ENCODE measurements at places on chromosomes 12 and 14. TPM values are rescaled to one million over a fixed set of nuclear protein-coding genes. Genes with fewer than 3 reads are reported as not detected.
A peak's percentile ranks its signal among the peaks of the same experiment; 100 is the strongest.

GRCh38 chr12:7834701-7835100 is 38.0 kb downstream of the SLC2A14 start:
- DNase-seq: no peak

GRCh38 chr12:24997970-24998582 is 49.2 kb upstream of the BCAT1 start:
- DNase-seq: no peak

- no peak for DNase-seq
These were observed 32.8 kb downstream of the GTF2A1 start for GRCh38 chr14:81187832-81188522.

DNA sequence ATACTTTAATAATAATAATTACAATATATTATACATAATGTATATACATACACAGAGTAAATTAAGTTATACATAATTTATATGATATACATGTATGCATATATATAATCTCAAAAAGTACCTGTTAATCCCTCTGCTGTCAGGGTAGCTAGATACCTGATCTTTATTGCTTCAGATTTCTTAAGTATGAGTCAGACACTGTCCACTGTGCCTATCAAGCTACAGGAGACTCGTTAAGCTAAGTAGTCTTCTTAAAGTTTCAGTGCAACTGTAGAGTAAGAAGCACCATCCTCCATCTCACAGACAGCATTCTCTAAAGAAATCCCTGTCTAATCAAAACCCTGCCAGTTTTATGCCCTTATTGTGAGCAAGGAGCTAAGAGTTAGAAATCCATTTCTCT is 428.7 kb downstream of the RERGL start:
- DNase-seq: no peak

Gene KIF26A
- 10.2 TPM for total RNA-seq

DNA sequence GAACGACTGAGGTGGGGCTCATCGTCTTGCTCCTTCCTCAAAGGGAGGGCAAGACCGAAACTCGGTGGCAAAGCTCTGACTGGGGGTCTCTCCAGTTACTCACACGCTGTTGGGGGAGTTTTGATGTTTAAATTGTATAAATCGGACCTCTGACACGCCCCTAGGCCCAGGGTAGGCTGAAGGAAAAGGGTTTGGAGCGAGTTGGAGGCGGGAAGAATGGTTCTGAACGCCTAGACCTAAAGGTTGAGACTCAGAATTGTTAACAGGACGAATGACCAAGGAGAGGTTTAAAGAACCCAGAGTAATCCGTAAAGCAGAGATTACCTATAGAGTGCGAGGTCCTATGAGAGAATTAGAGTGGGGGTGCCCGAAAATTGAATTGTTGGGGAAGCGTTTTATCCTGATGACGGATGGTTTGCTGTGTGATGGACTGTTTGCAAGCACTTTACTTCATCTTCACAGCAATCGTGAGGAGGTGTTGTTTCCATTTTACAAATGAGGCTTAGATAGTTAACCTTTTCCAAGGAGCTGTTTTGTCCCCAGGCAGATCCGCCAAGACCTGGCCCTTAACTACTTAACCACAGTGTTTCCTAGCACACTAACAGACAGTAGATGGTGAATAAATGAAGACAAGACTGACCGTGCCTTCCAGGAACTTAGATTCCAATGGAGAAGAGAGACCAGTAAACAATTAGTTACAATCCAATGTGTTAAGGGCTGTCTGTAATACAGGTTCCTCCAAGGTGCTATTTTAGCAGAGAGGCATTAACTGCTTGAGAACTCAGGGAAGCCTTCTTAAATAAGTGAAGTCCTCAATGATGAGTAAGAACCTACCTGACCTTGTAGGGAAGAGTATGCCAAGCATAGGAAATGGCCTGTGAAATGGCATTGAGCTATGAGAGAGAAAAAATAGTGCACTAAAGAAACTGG is 929 bp upstream of the UBE2N start:
- DNase-seq: no peak

DNA sequence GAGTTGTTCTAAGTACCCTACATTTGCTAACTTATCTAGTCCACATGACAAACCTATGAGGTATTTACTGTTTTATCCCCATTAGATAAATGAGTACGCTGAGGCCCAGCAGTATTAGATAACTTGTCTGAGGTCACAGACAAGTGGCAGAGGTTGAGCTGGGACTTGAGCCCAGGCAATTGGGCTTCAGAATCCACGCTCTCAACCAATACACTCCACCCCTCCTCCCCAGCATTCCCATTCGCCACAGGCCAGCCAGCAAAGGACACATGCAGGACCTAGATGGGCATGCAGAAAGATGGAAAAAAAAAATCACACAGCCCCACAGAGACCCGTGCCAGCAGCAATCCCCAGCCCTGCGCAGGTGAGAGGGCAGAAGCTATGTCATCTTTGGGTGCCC is 12.4 kb downstream of the HDAC7 start:
- DNase-seq: no peak

DNA sequence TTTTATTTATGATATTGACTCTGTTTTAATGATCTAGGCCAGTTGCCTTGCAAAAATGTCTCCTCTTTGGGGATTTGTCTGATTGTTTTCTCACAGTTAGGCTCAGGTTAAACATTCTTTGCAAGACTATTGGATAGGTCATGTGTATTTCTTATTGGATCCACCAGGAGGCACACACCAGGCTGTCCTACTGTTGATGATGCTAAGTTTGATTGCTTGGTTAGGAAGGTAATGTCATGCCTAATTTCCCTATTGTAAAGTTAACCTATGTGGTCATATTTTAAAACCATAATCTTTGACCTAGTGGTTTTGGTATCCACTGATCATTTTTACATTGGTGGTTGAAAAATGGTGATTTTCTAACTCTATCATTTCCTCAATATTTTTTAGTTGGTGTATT is 137.1 kb downstream of the BRMS1L start:
- peak; percentile 15 for DNase-seq

Gene CD163
- total RNA-seq: 1.4 TPM

Gene IL26
- not detected for total RNA-seq

DNA sequence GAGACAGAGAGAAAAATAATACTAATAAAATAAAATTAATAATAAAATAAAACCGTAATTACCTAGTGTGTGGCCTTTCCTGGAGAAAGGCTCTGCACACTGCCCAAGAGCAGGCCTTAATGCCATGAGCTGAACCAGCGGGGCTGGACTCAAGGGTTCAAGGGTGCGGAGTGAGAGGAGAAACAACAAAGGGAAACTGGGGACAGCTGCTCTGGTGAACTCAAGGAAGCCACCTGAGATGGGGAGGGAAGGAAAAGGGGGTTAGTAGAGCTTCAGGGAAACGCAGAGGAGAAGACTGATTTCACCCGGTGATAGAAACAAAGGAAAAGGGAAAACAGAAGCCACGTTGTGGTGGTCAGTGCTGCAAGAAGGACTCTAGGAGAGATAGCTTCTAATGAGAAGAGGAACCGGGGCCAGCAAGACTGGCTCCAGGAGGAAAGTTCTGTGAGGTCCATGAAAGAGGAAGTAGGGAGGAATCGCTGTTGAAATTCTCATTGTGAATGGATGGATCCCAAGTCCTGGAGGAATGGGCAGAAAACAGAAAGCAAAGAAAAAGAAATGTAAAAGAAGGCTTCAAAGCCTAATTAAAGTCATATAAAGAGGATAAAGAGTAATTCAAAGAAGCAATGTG is 48.3 kb upstream of the BCL2L14 start:
- no peak for DNase-seq

DNA sequence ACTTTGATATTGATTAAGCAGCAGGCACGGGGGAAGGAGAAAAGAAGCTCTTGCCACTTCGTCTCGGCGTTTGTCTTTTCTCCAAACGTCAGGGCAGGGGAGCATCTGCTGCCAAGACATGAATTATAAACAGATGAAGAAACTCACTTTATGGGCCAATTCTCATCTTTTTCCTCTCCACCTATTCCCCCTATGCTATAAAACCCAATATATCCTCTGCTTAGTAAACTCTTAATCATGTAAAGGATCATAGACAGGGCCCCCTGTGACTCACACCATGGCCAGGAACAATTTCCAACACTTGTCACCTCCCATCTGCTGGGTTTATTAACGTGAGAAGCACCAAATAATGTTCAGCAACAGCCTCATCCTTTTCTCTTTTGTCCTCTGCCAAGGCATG is 1092.1 kb upstream of the TMEM132C start:
- no peak for DNase-seq

DNA sequence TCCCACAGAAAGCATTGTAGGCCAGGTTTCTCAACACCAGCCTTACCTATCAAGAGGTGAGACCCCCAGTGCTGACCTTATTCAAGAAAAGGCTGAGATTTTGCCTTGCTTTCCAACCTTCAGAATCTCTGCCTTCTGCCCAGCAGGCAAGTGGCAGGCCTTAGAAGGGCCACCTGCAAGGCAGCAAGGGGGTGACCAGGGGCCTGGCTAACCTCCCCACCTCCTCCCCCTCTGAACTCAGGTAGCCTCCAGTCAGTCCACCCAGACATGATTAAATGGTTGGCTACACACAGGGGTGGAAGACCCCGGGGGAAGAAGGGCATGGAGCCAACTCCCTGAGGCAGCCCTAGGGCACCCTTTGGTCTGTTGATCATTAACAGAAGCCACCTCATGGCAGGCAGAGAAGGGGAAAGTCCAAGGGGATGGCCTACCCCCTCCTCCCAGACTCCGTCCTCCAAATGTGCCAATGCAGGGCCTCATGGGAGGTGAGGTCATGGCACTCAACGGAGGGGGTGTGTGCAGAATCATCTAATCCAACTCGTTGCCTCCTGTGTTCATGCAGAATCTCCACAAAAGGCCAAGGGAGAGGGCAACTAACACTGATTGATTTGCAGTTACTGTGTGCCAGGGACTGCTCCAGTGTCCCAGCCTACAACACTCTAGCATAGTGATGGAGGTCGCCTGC is 8.5 kb downstream of the ZFP36L1 start:
- DNase-seq: no peak

Gene TSPAN9
- total RNA-seq: 13.2 TPM

DNA sequence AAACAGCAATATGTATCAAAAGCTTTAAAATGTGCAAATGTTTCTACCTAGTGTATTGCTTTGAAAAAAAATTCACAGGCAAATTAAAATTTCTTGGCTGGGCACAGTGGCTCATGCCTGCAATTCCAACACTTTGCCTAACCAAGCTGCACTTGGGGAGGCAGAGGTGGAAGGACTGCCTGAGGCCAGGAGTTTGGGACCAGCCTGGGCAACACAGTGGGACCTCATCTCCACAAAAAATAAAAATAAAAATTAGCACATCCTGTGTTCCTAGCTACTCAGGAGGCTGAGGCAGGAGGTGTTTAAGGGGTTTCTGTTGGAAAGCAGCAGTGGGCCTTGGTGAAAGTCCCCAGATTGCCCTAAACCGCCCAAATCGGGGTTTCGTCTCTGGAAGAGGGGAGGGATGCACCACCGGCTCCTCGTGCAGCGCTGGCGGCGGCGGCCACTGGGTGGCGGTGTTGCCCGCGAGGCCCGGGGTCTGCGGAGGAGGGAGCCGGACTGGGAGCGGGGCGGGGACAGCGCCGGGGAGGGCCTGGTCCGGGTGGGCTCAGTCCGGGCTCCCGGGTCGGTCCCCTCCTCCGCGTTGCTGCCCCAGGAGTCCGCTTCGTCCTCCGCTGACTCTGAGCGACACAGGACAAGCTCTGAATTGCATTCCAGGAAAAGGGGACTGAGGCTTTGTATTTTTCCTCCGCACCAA is 265.6 kb downstream of the AACS start:
- DNase-seq: peak; percentile 8

DNA sequence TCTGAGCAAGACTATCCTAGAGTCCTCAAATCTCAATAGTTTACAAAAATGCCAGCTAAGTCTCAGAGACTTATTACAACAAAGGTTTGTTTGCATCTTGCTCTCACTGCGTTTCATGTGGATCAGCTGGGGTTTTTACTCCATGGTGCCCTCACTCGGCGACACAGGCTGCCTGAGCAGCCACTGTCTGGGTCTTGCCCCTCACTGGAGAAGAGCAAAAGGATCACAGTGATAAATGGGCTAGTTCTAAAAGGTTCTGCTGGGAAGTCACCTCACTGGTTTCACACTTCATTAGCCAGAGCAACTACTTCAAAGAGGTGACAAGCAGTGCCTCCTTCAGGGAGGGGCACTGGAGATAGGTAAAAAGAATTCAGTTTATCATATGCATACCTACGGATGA is 392.0 kb downstream of the RPL10L start:
- DNase-seq: no peak

Gene LALBA
- not detected for total RNA-seq

DNA sequence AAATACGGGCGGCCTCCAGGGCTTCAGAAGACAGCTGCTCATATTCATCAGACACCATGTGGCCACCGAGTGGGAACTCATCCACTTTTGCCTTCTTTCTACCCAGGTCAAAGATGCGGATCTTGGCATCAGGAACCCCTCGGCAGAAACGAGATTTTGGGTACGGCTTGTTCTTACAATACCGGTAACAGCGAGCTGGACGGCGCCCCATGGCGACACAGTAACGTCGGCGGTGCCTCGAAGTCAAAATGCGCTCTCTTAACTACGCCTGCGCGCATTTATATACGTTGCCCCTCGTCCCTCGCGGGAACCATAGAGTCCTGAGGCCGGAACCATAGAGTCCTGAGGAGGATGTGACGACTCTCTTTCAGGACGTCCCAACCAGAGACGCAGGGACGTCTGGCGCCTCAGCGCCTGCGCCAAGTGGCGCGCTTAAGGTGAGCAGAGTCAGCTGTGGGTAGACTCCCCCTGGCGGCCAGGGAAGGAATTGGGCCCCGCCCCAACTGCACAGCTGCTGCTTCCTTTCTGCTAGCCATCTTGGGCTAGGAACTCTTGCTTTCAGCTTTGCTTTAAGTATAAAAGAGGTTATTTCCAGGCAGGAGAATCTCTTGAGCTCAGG is at the start of gene RPL10L:
RPL10L (minus strand) TSS at position 256 of the 619 bp plus-strand sequence; CDS start at position 211, 45 bp downstream.
- no peak for DNase-seq

Gene TAS2R14
- 1.9 TPM for total RNA-seq

Gene LTA4H
- total RNA-seq: 163 TPM

- no peak for DNase-seq
These were observed 289.1 kb downstream of the CACNA1C start for GRCh38 chr12:2341871-2342270.

Gene RTRAF
- 190 TPM for total RNA-seq

Gene IQSEC3
- total RNA-seq: not detected

DNA sequence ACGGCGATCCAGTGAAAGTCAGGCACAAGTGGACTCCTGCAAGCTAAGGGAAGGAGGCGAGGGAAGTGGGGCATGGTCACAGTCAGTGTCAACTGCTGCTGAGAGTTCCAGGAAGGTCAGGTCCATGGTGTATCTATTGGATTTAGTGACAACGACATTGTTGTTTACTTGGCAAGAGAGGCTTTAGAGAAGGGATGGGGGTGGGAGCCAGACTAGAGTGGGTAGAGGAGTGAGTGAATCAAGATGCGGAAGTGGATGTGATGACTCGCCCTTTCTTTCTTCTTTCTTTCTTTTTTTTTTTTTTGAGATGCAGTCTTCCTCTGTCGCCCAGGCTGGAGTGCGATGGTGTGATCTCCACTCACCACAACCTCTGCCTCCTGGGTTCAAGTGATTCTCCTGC is 12.5 kb downstream of the P2RX7 start:
- DNase-seq: no peak

Gene GTF2A1
- 39.7 TPM for total RNA-seq

Measured in HCT116 (cell line).